ENCODE measurements at places on chromosomes 6 and 20. TPM values are rescaled to one million over a fixed set of nuclear protein-coding genes. Genes with fewer than 3 reads are reported as not detected.

The ESR1 gene
- polyA plus RNA-seq = not detected

The TCF21 gene
- polyA plus RNA-seq = 10.0 TPM

The NXT1 gene
- polyA plus RNA-seq = 23.6 TPM

The MATN4 gene
- polyA plus RNA-seq = 0.13 TPM

The CYP21A2 gene
- 0.10 TPM for polyA plus RNA-seq

The TBP gene
- 12.5 TPM for polyA plus RNA-seq

The MUCL3 gene
- polyA plus RNA-seq = not detected

All from IMR-90 (cell line).